Bone marrow (tissue), 2 donors: ENCODE measurements at places on chromosomes 6 and 20.

DNA sequence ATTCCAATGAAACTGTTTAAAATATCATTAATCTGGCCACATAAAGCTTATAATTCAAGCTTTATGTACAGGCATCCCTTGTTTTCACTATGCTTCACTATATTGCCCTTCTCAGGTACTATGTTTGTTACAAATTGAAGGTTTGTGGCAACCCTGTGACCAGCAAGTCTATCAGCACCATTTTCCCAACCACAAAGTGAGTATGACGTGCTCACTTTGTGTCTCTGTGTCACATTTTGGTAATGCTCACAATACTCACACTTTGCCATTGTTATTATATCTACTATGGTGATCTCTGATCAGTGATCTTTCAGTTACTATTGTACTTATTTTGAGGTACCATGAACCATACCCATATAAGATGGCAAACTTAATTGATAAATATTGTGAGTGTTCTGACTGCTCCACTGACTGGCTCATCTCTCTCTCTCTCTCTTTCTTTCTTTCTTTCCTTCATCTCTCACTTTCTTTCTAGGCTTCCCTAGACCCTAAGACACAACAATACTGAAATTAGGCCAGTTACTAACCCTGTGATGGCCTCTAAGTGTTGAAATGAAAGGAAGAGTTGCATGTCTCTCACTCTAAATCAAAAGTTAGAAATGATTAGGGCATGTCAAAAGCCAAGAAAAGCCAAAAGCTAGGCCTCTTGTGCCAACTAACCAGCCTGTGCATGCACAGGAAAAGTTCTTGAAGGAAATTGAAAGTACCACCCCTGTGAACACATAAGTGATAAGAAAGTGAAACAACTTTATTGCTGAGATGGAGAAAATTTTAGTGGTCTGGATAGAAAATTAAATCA is 227.9 kb downstream of the BCAS1 start:
- DNase-seq: no peak

DNA sequence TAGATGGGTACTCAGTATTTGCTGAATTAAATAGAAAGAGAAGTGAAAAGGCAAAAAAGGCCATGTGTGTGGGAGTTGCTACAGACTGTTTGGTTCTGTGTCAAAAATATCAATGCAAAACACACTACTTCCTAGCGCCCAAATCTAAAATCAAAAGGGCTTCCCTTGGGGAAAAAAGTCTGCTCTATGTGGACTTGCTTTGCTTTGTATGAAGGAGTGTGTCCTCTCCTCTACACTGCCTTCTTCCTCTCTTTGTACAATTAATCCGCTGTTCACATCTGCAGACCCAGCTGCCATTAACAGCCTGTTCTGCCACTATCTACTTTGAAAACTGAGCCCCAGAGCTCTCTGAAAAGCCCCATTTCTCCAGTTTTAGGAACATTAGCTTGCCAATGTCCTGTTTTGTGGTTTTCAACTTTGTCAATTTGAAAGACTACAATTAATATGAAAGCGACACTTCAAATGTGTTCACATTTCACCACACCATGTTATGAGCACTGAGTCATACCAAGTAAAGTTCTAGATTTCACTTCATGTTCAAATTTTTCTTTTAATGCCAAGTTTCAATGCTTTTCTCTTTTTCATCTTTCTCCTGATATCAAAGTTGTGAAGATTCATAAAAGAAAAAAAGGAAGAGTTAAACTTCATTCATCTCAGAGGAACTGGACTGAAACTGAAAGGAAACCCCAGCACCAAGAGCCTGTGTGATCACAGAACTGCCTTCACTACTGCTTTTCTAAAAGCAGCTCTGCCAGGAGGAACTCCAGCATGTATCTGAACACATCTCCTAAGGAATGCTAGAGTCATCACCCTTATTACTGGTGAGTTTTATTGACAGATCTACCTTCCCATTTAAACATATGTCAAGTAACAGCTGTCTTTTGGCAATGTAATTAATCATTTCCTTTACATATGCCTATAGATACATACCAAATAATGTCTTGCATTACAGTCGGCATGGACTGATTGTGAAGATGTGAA is 102.6 kb downstream of the KIF13A start:
- peak; percentile 50 for DNase-seq

DNA sequence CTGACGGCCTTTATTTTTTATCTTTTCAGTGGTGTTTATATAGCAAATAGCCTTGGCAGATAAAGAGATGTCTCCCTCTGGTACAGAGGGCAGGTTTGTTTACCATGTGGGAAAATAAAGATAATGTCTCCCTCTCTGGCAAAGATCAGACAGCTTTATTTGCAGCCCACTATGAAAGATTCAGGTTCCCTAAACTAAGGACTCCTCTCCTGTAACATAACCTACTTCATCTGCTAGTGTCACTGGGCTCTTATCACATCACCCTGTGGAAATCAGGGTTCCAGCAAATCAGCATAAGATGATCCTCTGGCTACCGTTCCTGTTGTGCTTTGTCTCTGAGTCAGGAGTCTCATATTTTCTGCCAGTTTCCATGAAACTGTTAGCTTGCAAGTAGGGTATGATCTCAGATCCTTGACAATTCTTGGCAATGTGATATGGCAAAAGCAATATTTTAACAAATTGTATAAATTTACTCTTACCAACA is 3.1 kb downstream of the FBXL4 start:
- DNase-seq: no peak

GRCh38 chr6:19153270-19153980 is 683.7 kb upstream of the ID4 start:
- DNase-seq: no peak

DNA sequence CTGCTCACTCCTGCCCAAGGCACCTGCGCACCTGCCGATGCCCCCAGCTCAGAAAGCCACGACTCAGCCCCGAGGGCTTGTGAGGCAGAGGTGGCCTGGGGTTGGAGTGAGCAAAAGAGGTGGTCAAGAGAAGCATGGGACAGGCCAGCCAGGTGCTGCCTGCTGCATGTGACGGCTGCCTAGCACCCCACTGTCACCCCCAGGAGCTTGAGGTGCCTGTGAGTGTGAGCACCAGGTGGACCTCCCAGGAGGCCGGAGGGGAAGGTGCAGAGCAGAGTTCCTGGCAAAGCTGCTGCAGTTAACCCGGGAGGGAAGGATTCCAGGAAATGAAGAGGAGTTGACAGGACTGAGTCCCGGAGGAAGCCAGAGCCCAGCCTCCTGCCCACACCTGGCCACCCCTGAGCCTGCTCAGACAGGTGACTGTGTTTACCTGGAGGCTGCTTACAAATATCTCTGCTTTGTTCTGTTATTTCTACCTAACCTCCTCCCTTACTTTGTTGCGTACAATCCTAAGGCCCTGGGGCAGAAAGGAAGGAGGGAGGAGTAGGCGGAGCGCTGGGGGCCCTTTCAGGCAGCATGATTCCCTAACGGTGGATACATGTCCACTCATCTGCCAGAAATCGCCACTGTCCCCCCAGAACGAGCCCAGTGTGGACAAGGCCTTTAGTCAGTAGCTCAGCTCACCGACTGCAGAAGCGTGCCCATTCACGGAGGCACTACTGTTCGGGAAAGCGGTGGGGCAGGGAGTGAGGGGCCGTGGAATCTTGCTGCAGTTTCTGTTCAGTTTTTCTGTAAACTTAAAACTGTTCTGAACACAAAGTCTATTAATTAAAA is 87.5 kb upstream of the MPC1 start:
- no peak for DNase-seq

- no peak for DNase-seq
Observed at GRCh38 chr6:29631860-29632731, 887 bp downstream of the GABBR1 start.

- DNase-seq: no peak
Observed at GRCh38 chr6:168908166-168908565, 345.5 kb downstream of the THBS2 start.

DNA sequence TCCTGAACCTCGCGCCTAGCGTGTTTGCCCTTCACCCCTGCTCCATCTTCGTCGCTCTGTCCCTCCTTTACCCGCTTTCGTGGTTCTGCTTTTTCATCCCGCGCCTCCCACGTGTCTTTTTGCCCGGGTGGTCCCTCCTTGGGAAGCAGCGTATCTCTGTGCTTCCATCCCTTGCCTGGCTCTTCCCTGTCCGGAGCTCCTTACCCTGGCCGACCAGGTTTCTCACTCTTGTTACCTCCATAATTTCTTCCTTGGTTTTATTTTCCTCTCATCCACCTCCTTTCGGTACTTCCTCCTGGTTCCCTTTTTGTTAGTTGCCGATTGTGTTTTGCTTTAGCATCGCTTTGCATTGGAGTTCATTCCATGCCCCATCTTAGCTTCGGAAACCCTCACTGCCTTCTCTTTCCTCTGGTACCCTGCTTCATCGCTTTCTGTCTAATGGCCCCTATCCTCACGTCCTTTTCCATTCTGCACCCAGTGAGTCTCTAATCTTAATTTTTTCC is 735 bp downstream of the FAM135A start:
- DNase-seq: peak; percentile 16

GRCh38 chr6:814378-815347 is 121.7 kb upstream of the EXOC2 start:
- no peak for DNase-seq

DNA sequence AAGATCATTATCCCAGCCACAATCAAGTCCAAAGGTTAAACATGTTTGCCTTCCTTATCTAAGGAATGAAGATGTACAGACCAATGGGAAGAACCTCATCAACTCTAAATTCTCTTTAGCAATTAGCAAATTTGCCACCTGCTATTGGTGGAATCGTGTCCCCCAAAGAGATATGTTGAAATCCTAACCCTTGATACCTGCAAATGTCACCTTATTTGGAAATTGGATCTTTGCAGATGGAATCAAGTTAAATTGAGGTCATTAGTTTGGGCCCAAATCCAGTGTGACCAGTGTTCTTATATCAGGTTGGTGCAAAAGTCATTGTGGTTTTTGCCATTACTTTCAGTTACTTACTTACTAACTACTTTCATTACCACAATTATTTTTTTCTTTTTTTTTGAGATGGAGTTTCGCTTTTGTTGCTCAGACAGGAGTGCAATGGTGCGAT is 31.3 kb downstream of the KLHL31 start:
- no peak for DNase-seq

- DNase-seq: peak; percentile 32
Observed at GRCh38 chr20:38057351-38057972, 23.9 kb downstream of the RPRD1B start.

GRCh38 chr6:132571774-132572173 is 1.7 kb downstream of the TAAR6 start:
- no peak for DNase-seq

GRCh38 chr6:102051720-102052119 is 658.2 kb downstream of the GRIK2 start:
- DNase-seq: no peak

GRCh38 chr6:37745748-37746147 is 48.1 kb upstream of the MDGA1 start:
- DNase-seq: no peak

- no peak for DNase-seq
Observed at GRCh38 chr20:13613917-13614316, 24.8 kb downstream of the TASP1 start.
